Fibroblast of skin of abdomen (primary cell): ENCODE measurements at places on chromosomes 6 and 20.

- no peak for DNase-seq
Measured at GRCh38 chr6:125222531-125223455, 69.2 kb downstream of the TPD52L1 start.

DNA sequence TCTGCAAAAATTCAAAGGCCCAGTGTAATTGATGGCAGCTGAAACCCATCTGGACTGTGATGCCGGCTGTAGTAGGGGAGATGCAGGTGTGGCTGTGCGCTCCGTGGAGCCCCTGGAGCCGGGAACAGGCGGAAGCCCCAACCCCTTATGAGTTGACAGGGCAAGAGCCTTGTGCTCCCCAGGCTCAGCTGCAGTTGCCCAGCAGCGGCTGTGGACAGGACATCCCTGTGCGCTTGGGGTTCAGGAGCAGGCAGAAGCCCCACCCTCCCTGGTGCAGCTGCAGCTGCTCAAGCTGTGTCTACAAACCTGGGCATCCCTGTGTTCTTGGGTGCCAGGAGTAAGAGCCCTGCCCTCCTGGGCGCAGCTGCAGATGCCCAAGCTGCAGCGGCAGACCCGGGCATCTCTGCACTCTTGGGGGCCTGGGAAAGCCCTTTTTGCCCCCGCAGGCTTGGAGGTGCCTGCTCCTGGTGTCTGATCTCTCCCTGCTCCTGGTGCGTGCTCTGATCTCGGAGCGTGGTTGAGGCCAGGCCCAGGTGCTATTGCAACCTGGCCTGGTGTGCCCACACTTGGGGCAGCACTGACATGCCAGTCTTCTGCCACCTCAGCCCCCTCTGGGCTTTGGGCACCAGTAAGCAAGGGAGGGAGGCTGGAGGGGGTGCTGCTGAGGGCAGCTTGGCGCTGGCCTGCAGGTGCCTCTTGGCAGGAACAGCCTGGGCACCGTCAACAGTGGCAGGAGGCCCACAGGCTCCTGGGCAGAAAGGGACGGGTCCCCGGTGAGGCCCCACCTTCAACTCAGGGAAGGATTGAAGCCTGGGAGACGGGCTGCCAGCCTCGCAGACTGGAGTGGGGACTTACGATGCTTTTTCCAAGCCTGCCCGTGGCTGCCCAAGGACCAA lies 30.3 kb downstream of the OR2J2 start:
- no peak for DNase-seq

GRCh38 chr6:79613912-79614311 lies 17.2 kb upstream of the SH3BGRL2 start:
- DNase-seq: no peak

DNA sequence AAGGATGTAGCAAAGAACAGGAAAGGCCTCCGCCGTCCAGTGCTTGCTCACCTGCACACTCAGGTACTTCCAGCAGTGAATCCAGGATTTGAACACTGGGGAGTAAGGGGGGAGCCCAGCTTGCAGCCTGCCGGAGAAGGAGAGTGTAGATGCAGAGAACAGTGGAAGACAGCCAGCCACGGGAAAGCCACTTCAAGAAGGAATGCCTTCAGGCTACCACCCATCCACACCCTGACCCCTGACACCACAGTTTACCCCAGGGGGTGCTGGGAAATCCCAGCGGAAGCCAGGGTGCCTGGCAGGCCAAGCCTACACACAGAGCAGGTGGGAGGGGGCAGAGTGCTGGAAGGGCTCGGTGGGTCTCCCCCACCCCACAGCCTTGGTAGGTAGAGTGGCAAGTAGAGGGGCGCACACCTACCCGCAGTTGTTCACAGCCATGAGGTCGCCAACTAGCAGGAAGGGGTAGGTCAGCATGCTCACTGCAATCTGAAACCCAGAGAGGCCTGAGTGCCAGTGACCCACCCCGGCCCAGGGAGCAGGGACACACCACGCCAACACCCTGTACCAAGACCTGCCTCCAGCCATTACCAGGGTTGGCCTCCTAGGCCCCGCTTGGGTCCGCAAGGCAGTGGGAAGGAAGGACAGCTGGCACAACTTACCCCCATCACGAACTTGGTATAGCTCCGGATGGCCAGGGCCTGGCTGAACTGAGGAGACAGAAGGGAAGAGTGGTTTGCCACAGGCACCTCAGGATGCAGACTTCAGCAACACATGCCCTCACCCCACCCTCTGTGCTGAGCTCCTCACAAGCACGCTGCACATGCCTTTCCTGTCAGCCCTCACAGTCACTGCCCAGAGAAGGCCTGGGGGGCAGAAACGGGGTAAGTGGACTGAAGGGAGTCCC lies 15.7 kb downstream of the PI16 start:
- DNase-seq: no peak

DNA sequence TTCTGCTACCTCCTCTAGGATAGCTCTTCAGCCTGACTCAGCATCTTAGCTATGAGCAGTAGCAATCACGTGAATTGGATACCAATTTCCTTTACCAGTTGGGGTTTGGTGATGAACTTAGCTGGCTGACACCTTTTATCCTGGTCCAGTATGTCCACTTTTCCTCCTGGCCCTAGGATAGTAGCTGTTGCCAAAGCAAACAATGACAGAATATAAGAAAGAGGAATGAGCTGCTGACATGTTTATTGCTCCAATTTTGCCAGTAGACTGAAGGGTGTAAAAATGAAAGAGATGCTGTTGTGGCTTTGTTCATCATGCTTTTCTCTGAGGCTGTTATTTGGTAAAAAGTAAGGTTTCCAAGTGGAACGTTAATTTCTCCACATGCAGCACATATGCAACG lies 168.3 kb upstream of the JAG1 start:
- peak; percentile 33 for DNase-seq

DNA sequence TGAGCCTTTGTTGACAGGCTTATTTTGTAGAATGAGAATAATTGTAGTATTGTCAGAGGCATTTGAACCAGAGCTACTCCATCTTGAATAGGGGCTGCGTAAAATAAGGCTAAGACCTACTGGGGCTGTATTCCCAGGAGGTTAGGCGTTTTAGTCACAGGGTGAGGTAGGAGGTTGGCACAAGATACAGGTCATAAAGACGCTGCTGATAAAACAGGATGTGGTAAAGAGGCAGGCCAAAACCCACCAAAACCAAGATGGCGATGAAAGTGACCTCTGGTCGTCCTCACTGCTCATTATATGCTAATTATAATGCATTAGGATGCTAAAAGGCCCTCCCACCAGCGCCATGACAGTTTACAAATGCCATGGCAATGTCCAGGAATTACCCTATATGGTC lies 82.7 kb downstream of the PFDN4 start:
- no peak for DNase-seq

GRCh38 chr6:150770637-150771036 lies 94.9 kb upstream of the MTHFD1L start:
- peak; percentile 14 for DNase-seq
